ENCODE measurements at places on chromosomes 11 and 22. TPM values are rescaled to one million over a fixed set of nuclear protein-coding genes. Genes with fewer than 3 reads are reported as not detected.

CD3G gene
- not detected for total RNA-seq

ATXN10 gene
- total RNA-seq = 106 TPM

PHLDA2 gene
- total RNA-seq = 4.9 TPM

GVQW3 gene
- 2.1 TPM for total RNA-seq

All from endothelial cell of coronary artery (primary cell).